ENCODE measurements at places on chromosomes 1 and 21. TPM values are rescaled to one million over a fixed set of nuclear protein-coding genes. Genes with fewer than 3 reads are reported as not detected.

DNA sequence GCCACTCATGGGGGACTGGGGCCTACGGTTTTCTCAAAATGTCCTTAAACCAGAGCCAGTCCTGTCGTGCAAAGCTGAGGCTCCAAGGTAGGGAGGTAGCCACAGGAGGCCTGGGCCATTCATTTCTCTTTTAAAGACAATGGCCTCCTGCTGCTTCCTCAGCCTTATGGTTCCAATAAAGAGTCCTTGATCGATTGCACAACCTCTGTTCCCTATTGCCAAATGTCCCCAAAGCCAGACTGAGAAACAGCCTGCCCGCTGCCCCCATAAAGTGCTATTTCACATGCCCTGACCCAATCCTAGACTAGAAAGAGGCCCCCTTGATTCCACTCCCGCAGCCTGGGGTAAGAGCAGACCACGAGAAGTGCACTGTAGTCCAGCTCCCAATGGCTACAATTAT lies 166.7 kb downstream of the CLIC6 start:
- peak overlapping the region; percentile 95 for H3K27ac ChIP-seq
- peaks cover 30% of the 10 kb centered on the region for H3K4me1 ChIP-seq
- no peak overlapping the region for H3K4me3 ChIP-seq

DNA sequence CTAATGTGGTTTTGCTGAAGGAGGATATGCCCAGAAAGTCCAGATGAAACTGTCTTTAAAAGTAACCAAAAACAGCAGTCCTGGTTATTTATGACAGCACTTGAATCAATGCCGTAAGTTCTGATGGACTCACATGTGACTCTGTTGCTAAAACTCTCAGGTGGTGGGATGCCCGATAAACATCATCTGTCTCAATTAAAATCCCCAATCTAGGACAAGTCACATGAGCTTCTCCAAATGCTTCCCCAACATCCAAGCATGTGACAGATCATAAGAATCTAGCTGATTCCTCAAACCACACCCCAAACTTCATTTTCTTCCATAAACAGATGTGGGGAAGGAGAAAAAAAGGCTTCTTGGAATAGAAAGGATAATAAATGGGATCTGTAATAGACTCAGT lies 786 bp upstream of the CTSK start:
- H3K4me3 ChIP-seq, result peak overlapping the region; percentile 76
- H3K27ac ChIP-seq, result no peak overlapping the region
- H3K36me3 ChIP-seq, result peaks cover 8% of the 10 kb centered on the region
- peaks cover 36% of the 10 kb centered on the region for H3K4me1 ChIP-seq
- no peaks in the 10 kb centered on the region for H3K27me3 ChIP-seq

DNA sequence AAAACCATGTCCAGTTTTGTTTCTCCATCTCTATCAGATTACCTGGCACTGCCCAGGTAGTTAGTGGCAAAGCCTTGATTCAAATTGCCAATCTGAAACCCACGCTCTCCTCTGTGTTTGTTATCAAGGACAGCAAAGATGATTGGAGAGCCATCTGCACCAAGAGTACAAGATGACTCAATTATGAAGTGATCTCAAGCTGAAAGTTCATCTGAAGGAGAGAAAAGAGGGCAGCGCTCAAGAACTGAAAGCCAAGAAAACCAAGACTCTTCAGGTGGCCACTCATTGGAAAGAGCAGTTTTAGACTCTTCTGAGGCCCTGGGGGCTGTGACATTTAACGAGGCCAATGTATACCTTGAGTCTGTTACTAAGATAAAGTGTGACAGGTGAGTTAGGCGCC lies 13.8 kb downstream of the RXRG start:
- no peaks in the 10 kb centered on the region for H3K36me3 ChIP-seq
- H3K4me3 ChIP-seq, result no peak overlapping the region
- H3K27ac ChIP-seq, result no peak overlapping the region
- no peaks in the 10 kb centered on the region for H3K27me3 ChIP-seq

DNA sequence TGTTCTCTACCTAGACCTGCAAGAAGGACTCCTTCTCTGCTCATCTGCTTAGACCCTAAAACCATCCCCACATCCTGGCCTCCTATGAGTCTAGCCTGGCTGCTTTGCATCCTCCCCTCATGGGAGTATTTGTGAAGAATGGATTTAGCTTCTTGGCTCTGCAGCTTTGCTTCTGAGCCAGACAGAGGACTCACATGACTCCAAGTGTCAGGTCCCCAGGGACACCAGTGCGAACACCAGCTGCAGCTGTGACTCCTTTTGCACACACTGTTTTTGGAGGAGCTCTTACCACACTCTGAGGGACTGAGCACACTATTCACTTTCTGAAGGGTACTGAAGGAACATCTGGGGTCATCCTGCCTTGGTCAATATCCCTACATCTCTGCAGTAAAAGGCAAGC lies 131.8 kb upstream of the SGIP1 start:
- no peaks in the 10 kb centered on the region for H3K27me3 ChIP-seq
- H3K36me3 ChIP-seq, result no peaks in the 10 kb centered on the region
- H3K4me1 ChIP-seq, result peaks cover 28% of the 10 kb centered on the region
- no peak overlapping the region for H3K4me3 ChIP-seq
- no peak overlapping the region for H3K27ac ChIP-seq

GRCh38 chr1:41272601-41273000 lies 30.5 kb upstream of the SCMH1 start:
- H3K27me3 ChIP-seq, result peaks cover 32% of the 10 kb centered on the region
- H3K27ac ChIP-seq, result no peak overlapping the region
- DNase-seq, result no peak
- H3K4me3 ChIP-seq, result no peak overlapping the region
- no peaks in the 10 kb centered on the region for H3K36me3 ChIP-seq
- peaks cover 4% of the 10 kb centered on the region for H3K4me1 ChIP-seq

GRCh38 chr1:15152318-15153183 lies 996 bp upstream of the TMEM51 start:
- peak overlapping the region; percentile 79 for H3K27ac ChIP-seq
- H3K4me1 ChIP-seq, result peaks cover 15% of the 10 kb centered on the region
- H3K27me3 ChIP-seq, result peaks cover 32% of the 10 kb centered on the region
- H3K4me3 ChIP-seq, result peak overlapping the region; percentile 85
- H3K36me3 ChIP-seq, result no peaks in the 10 kb centered on the region

DNA sequence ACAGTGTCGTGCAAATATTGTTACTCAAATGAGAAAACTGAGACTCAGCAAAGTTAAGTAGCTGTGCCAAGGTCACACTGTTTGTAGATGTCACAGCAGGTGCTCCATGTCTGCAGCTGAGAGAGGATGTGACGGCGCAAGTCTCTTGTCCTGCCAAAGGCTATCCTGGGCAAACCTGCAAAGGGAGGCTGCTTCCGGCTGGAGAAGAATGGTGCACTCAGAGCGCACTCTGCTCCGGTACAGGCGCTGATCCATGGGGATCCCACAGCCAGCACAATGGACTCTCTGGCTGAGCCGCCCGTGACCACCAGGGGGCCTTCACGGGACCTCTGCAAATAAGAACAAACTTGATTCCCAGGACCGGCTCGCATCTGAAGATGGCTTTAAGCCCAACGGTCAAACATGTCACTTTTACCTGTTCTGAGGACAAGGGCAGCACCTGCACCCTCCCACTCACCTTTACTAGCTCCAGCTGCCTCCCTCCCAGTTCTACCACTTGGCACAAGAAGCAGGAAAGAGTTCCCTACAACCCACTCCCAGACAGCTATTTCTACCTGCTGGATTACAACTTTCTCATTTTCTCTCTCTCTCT lies 21.9 kb downstream of the RD3 start:
- H3K36me3 ChIP-seq, result no peaks in the 10 kb centered on the region
- DNase-seq, result peak; percentile 91
- peak overlapping the region; percentile 36 for H3K4me3 ChIP-seq
- H3K27ac ChIP-seq, result no peak overlapping the region
- peaks cover 40% of the 10 kb centered on the region for H3K27me3 ChIP-seq

Gene L1TD1
- total RNA-seq, result not detected

DNA sequence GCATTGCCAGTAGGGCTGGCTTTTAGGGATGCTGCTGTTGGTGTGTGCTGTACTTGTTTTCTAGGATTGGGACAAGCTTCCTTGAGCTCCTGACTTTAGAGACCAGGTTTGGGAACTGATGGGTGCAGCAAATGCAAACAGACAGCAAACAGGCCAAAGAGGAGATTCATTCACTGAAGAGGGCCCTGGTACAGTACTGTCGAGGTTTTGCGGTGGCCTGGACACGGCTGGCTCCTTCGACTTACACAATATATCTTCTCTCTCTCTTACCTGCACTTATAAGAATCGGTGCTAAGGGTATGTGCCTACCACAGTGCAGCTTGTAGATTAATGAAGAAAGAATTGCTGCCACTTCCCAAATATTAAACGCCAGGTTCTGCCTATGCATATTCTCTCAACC lies 44.6 kb downstream of the ATP1A1 start:
- H3K4me3 ChIP-seq, result peak overlapping the region; percentile 83
- H3K4me1 ChIP-seq, result peaks cover 22% of the 10 kb centered on the region
- DNase-seq, result no peak
- no peak overlapping the region for H3K27ac ChIP-seq

- H3K27ac ChIP-seq, result peak overlapping the region; percentile 80
- no peaks in the 10 kb centered on the region for H3K27me3 ChIP-seq
- no peaks in the 10 kb centered on the region for H3K36me3 ChIP-seq
- H3K4me1 ChIP-seq, result peaks cover 21% of the 10 kb centered on the region
Measured at GRCh38 chr1:78370779-78371482, 119.8 kb upstream of the PTGFR start.

- no peak overlapping the region for H3K4me3 ChIP-seq
- H3K4me1 ChIP-seq, result no peaks in the 10 kb centered on the region
- no peaks in the 10 kb centered on the region for H3K27me3 ChIP-seq
- no peak overlapping the region for H3K27ac ChIP-seq
- H3K36me3 ChIP-seq, result no peaks in the 10 kb centered on the region
Measured at GRCh38 chr1:242870966-242871365, 346.5 kb upstream of the PLD5 start.

DNA sequence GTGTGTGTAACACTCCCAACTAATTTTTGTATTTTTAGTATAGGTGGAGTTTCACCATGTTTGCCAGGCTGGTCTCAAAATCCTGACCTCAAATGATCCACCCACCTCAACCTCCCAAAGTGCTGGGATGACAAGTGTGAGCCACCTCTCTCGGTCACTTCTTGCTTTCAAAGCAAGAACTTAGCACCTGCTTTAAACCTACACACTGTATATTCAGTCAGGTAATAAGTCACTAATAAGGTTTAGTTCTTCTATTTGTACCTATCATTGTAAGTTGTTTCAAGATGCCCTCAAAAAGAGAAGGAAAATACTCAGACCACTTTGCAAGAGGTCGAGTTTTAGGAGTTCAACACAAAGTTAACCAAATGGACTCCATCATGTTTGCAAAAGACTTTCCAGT lies 431.3 kb downstream of the MRPL39 start:
- no peaks in the 10 kb centered on the region for H3K36me3 ChIP-seq
- H3K4me3 ChIP-seq, result no peak overlapping the region
- no peak for DNase-seq
- no peaks in the 10 kb centered on the region for H3K27me3 ChIP-seq
- no peak overlapping the region for H3K27ac ChIP-seq

Measured in osteocyte (in vitro differentiated cells).